Activated CD4-positive, CD25-positive, alpha-beta regulatory T cell (primary cell): ENCODE measurements at places on chromosomes 6 and 20.

GRCh38 chr20:47272893-47273590 lies 83.5 kb downstream of the ZMYND8 start:
- DNase-seq, result peak; percentile 17

- no peak for DNase-seq
These were observed 97.4 kb downstream of the THBS2 start for GRCh38 chr6:169156108-169156792.

GRCh38 chr20:47319517-47320252 lies 36.8 kb downstream of the ZMYND8 start:
- DNase-seq, result no peak

DNA sequence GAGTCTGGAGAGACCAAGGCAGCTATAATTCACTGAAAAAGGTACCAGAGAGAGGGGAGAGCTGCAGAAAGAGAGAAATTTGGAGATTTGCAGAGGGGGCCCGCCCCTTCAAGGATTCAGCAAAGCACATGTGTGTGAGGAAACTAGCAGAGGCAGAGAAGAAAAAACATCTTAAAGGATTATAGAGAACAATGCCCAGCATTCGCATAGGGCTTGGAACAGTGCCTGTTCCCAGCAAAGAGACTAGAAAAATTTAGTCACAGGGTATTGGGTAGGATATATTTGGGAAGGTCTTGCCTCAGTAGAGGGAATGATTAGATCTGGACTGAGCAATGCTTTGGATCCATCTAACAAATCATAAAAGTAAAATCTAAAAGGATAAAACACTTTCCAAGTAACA lies 44.0 kb downstream of the SRPK1 start:
- no peak for DNase-seq

- DNase-seq, result no peak
These were observed 2.0 kb downstream of the FGD2 start for GRCh38 chr6:37007340-37008043.

GRCh38 chr6:32867022-32867477 lies 13.1 kb downstream of the PSMB9 start:
- no peak for DNase-seq

GRCh38 chr6:106757267-106757666 lies 127.9 kb downstream of the QRSL1 start:
- DNase-seq, result no peak

DNA sequence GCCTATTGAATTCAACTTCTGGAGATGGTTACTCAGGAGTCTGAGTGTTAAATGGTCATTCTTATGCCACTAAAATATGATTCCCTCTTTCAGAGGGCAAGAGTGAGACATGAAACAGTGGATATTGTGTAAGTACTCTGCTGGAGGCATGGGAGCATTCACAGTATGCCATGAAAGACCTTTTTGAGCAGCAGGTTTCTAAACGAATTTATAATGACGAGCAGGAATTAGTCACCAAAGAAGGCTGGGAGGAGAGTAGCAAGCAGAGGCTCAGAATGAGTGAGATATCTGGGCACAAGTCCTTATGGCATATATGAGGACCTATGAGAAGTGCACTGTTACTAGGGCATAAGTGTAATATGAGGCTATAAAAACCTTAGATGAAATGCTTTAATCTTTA lies 10.9 kb upstream of the MYB start:
- no peak for DNase-seq

- no peak for DNase-seq
These were observed 22.9 kb downstream of the FAM110A start for GRCh38 chr20:856361-856775.

DNA sequence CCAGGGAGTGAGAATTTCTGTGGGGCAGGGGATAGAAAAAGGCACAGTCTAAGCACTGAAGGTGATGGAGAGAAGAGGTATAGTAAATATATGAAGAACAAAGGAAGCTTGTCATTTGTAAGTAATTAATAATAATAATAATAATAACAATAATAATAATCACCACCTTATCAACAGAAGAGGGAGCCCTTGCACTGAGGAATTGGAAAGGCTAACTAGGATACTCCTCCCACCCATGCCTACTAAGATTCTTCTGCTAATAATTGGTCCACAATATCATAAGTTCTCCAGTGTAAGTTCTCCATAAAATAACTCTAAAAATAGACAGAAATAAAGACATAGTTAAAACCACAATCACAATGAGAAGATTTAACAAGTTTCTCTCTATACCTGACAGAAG lies 912 bp upstream of the OR12D3 start:
- DNase-seq, result no peak

- no peak for DNase-seq
These were observed 90.8 kb upstream of the OGFRL1 start for GRCh38 chr6:71197780-71198179.

- no peak for DNase-seq
These were observed 67.3 kb upstream of the ZNF217 start for GRCh38 chr20:53660947-53661381.

- no peak for DNase-seq
These were observed 303.3 kb upstream of the MMS22L start for GRCh38 chr6:97586344-97586743.

GRCh38 chr20:57849121-57849520 lies 139.3 kb upstream of the PMEPA1 start:
- DNase-seq, result no peak

DNA sequence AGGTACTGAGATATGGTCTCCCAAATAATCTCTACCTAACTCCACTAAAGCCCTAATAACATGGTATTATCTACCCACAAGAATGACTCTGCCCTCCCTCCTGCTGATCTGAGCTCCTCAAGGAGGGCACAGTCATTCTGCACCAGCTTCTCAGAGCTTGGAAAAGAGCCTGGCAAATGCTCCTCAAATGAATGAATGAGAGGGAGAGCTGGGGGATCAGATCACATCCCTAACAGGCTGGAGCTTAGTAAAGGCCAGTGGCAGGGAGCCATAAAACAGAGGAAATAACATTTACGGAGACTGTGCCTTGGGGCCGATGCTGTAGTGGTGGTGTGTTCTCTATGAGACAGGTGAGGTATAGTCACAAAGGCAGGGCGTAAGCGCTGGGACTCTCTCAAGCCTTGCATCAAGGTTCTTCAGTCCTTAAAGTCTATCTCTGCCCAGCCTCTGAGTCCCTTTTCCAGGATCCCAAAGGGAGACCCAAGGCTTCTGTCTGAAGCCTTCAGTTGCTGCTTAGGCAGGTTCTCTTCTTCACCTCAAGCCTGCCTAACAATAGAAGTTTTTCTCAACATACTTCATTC lies 7.2 kb upstream of the NNAT start:
- DNase-seq, result no peak

DNA sequence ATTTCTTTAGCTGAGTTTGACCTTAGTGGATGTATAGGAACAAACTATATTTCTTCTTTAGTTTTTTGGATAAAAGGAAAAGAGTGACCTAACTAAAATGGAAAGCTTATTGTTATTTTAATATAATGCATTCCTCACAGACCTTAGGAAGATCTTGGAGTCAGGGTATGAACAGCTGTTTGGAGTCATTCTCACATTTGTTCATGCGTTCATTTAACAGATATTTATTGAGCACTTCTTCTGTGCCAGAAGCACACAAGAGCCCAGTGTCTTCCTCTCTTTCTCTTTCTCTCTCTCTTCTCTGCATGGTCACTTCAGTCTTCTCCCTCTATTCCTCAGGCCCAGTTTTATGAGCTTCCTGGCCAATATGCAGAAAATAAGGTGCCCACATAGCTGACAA lies 744.0 kb upstream of the MAP3K7 start:
- no peak for DNase-seq

GRCh38 chr20:62659488-62660239 lies 17.4 kb downstream of the SLCO4A1 start:
- DNase-seq, result no peak

DNA sequence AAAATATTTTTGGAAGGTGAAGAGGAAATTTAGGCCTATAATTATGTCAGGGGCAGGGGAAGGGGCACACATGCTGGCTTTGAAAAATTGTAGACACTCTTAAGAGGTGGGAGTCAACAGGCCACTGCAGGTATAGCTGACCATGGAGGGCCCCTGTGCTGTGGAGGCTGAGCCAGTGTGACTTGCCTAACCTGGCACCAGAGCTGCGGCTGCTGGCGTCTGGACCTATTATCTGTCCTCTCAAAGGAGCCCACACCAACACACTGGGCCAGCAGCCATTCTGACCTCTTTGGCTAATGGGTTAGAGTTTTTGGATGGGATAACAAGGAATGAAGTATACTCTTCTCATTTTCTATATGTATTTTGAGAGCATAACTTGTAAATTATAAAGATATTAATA lies 4.5 kb downstream of the GID8 start:
- DNase-seq, result no peak
